CD4-positive, alpha-beta T cell treated with Interleukin-17A for 1 hour (primary cell): ENCODE measurements at places on chromosomes 2 and 18.

GRCh38 chr2:78701546-78701945 lies 324.0 kb upstream of the REG3G start:
- DNase-seq = no peak

DNA sequence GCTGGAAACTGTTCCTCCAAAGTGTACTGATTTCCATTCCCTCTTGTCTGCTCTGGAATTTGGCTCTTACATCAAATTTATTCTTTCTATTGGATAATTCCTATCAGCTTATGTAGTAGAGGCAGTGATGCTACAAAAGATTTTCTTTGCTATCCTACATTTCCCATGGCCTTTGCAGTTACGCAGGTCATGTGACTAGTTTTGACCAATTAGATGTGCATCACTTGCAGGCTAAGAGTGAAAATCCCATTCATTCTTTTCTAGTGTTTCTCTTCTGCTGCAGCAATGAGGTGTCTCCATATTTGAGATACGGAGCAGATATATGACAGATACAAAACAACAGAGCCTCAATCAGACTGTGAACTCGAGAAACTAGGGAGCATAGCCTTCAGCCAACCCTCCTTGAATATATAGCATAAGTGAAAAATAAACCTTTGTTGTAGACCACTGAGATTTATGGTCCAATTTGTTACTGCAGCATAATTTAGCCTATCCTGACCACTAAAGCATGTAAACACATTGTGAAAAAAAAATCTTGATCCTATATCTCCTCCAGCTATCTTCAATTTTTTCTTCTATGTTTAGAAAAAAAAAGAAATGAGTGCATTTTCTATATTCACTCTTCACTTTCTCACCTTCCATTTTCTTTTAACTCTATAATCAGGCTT lies 102.0 kb downstream of the HNMT start:
- DNase-seq = no peak

- DNase-seq = no peak
Measured at GRCh38 chr2:885230-886071, 65.2 kb upstream of the SNTG2 start.

- DNase-seq = no peak
Measured at GRCh38 chr2:170261566-170261965, 83.6 kb downstream of the MYO3B start.

DNA sequence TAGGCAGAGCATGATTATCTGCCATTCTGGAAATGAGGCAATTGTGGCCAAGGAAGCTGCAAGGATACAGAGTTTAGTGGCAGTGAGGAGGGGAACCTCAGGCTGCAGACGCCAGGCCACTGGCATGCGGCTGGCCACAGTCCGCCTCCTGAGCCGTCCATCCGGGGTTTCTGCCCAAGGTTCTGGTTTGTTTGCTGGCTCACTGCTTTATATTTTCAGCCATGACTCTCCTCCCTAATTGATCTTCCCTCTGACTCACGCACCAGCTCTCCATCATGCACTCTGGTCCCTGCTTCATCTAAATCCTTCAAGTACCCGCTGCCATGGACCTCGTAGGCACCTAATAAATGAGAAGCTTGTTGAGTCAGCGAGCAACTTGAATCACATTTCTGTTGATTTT lies 107.8 kb upstream of the REV1 start:
- no peak for DNase-seq

DNA sequence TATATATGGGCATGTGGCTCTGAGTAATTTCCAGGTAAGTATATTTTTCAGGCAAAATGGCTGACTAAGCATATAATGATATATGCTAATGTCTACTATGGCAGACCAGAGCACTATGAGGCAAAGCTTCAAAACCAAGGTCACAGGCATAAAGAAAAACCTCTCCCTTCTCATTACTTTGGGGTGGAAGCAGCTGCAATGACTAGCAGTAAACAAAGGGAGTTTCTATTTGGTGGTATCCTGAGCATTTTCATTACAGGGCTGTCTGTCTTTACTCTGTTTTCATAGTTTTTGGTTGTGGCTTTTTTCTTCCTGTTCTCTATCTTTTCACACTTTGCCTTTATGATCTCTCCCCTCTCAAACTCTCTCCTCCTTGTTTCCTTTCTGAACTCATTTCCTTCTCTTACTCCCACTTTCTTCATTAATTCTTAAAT lies 15.6 kb downstream of the PDE6D start:
- DNase-seq = no peak

GRCh38 chr18:28018351-28018750 lies 158.6 kb downstream of the CDH2 start:
- DNase-seq = no peak

- no peak for DNase-seq
Measured at GRCh38 chr2:112876971-112877361, 34.0 kb upstream of the IL37 start.

DNA sequence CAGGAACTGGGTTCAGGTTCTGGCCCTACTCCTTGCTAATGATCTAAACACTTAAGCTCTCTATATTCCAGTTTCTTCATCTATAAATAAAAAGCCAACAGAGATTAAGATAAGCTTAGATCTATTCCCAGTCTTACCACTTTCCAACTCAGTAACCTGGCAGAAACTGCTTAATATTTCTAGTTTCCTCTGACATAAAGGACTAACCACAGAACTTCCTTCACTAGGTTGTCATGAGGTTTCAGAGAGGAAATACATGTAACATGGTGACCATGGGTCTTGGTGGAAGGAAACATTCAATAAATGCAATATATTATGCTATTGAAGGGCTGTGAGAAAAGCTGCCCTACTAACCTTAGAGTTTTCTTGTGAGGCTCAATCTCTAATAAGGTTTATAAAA lies 114.4 kb upstream of the PDE1A start:
- DNase-seq = no peak

- no peak for DNase-seq
Measured at GRCh38 chr18:8212896-8213780, 396.1 kb upstream of the RAB12 start.

DNA sequence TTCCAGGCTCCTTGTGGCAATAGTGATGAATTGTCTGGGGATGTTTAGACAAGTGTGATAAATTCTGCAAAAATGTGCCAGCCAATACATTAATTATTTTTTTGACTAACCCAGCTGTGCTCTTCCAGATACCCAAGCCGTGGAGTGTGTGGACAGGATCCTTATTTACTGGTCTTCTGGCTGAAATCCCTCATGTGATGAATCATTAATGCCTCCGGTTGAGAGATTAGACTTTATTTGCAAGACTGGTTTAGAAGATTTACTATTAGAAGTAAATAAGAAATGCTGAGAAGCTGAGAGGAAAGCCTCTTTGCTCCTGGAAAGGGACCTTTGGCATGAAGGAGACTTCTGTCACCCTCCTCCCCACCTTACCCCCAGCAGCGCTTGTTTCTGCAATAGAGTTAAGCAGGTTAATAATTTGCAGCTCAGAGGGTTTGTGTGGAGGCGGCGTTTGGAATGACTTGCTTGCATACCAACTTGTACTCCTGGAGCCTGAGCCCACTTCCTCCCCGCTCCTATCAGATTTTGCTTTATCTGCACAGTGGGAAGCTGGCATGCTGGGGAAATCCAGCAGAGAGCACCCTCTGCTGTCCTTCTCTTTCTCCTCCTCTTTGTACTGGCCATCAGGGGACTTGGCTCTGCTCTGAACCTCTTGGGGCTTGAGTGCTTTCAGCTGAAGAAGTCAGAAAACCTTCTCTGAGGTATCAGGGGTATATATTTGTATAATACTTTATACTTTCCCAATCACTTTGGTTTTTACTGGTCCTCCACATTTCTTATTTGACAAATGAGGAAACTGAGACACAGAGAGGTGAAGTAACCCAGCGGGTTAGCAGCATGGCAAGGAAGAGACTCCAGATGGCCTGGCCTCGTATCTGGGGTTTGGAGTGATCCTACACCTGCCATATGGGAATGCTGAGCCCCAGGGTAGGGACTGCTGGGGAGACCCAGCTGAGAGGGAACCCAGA lies 16.3 kb downstream of the SLC3A1 start:
- no peak for DNase-seq
